ENCODE measurements at places on chromosomes 7 and 10.

- DNase-seq = peak; percentile 92
Observed at GRCh38 chr7:28389504-28390395, 22.6 kb upstream of the CREB5 start.

GRCh38 chr7:79563821-79564522 is 110.5 kb upstream of the MAGI2 start:
- no peak for DNase-seq

- no peak for DNase-seq
Observed at GRCh38 chr7:77879272-77879671, 80.7 kb downstream of the PHTF2 start.

DNA sequence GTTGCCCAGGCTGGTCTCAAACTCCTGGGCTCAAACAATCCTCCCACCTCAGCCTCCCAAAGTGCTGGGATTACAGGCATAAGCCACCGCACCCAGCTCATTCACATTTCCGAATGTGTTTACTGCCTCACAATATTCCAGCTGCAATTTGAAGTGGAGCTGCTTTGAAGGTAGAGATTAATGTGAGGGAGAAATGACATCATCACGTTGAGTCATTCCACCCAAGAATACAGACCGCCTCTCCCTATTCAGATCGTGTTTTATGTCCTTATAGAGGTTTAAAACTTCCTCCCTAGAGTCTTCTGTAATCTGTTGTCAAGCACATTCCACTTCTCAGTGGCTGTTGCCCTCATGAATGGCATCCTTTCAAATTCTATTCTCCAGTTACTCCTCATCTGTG is 100.4 kb upstream of the PDGFA start:
- DNase-seq = no peak

- no peak for DNase-seq
Observed at GRCh38 chr10:61744469-61744868, 81.7 kb downstream of the CABCOCO1 start.

DNA sequence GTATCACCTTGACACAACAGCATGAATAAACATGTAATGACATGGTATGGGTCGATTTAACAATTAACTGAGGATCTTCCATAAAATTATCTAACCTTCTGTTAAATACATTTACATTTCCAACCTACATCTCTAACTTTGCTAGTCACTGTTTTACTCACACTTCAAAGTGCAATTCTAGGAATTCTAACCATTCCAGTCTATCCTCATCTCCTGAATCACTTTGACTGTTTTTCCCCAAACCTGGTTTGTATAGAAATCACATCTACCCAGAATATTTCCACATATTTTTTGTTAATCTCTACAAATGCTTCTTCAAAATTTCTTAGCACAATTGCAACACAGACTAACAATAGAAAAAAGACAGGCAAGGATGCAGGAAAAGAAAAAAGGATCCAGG is 6.2 kb downstream of the ABI1 start:
- DNase-seq = no peak

DNA sequence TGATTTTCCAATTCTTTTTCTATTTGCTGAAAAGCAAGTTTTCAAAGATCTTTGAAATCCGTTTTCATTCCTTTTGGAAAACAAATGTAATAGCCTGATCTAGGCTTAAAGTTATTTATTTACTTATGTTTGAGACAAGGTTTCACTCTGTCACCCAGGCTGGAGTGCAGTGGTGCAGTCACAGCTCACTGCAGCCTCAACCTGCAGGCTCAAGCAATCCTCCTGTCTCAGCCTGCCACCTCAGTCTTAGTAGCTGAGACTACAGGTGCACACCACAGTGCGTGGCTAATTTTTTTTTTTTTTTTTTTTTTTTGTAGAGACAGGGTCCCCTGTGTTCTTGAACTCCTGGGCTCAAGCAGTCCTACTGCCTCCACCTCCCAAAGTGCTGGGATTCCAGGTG is 4.6 kb downstream of the ST7 start:
- no peak for DNase-seq

DNA sequence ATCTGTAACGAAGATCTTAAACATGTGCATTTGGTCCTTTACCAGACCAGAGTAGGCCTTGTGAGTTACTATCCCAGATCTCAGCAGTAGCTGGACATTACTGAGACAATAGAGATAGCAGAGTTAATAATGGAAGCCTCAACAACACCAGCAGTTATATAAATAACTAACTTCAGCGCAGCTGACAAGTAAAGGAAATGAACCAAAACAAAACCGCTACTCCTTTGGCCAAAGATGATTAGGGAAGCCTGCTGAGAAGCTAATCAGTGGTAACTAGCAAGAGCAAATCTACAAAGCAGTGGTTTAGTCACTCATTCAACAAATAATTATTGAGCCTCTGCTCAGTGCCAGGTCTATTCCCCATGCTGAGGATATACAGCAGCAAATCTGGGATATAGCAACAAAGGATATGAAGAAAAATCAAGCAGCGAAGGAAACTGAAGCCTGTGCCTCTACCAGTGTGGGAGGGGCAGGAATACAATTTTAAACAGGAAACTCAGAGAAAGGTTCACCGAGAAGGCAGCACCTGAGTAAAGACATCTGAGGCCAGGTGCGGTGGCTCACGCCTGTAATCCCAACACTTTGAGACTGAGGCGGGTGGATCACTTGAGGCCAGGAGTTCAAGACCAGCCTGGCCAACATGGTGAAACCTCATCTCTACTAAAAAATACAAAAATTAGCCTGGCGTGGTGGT is 103.6 kb downstream of the ELMO1 start:
- DNase-seq = peak; percentile 32

- DNase-seq = no peak
Observed at GRCh38 chr10:126803394-126803793, 101.8 kb upstream of the DOCK1 start.

GRCh38 chr7:154503962-154504550 is 451.9 kb downstream of the DPP6 start:
- peak; percentile 87 for DNase-seq

GRCh38 chr7:99275496-99275895 is 2.9 kb downstream of the MYH16 start:
- DNase-seq = no peak

DNA sequence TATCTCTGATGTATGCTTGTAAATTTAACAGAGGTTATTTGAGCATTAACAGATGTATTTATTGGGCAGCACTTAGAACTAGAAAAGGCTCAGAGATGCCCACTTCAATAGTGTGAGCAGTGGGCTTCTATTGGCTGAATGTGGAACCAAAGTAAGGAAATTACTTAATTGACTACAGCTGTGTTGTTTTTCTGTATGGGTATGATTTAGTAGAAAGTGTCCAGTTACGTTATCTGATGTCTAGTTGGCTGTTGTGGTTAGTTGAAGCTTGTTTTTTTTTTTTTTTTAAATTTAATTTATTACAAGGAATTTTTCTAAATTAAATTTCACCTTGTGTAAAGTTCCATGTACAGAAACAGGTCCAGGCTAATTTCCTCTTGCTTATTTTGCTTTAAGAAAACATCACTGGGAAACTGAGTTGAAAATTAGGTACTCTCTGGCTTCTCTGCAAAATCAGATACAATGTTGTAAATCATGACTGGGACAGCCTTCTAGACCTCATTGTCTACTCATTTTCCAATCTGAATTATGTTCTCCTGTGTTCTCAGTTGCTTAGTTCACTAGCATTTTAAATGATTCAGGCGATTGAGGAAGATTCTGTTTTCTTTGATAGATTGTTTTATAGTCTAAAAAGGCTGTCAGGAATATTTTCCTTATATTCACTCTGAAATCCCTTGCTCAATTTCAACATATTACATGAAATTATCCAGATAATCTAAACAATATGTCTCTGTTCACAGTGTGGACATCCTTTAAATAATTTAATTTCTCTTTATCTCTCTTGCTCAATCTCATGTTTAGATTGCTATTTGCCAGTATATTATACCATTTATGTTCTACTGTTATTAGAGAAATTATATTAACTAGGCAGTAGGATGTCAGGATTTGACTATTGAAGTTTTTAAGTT is 53.0 kb downstream of the PHF14 start:
- DNase-seq = no peak

- no peak for DNase-seq
Observed at GRCh38 chr7:133681529-133681928, 428.7 kb downstream of the EXOC4 start.

DNA sequence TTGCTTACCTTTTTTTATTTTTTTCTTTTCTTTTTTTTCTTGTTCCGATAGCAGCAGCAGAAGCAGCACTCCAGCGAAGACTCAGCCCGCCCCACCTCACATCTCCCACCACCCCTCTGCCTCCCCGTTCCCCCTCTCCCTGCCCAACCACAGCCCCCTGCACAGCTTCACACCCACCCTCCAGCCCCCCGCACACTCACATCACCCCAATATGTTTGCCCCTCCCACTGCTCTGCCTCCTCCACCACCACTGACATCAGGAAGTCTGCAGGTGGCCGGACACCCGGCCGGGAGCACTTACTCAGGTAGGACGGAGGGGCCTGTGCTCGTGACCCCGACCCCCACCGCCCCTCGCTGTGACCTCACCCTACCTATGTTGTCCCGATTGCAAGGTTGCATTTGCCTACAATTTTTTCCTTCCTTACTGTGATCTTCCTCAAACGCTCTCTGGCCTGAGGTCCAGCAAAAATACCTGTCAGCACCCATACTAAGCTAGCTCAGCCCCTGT is 367.2 kb upstream of the GALNT17 start:
- no peak for DNase-seq

GRCh38 chr10:978826-979421 is 9.3 kb upstream of the GTPBP4 start:
- DNase-seq = no peak

GRCh38 chr7:3533040-3533439 is 232.0 kb downstream of the SDK1 start:
- DNase-seq = no peak

DNA sequence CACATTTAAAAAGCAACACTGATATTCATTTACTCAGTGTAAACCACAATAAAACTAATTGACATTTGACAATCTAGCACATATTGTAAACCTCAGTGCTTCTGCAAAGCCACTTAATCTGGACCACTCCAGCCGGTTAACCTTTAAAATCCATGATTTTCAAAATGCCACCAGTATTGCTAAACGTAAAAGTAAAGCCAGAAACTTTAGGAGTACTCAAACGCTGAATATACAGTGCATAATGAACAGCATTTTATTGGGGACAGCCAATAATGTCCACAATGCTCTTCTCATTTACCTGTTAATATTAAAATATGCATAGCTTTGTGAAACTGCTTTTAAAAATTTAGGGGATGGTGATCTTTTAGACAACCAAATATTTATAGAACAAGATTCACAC is 10.8 kb downstream of the HNRNPA2B1 start:
- DNase-seq = no peak

DNA sequence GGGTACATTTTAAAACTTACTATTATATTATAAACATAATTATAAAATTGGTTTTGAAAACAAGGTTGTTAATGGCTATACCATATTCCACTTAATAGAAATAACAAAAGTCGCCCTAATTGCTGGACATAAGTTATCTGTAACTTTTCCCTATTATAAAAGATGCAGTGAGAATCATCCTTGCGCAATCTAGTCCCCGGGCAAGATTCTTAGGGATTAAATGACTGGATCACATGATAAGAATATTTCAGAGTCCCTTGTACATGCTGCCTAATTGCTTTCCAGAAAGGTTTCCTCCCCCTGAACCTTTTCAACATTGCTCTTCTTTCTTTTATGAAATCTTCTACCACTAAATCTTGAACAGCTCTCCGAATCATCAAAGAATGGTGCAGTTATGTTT is 479.8 kb upstream of the MKI67 start:
- DNase-seq = no peak

GRCh38 chr10:83917537-83918506 is 221.5 kb upstream of the GHITM start:
- peak; percentile 55 for DNase-seq

GRCh38 chr7:11491811-11492210 is 340.2 kb downstream of the THSD7A start:
- DNase-seq = no peak

- DNase-seq = no peak
Observed at GRCh38 chr10:69107176-69107490, 16.8 kb upstream of the VPS26A start.

DNA sequence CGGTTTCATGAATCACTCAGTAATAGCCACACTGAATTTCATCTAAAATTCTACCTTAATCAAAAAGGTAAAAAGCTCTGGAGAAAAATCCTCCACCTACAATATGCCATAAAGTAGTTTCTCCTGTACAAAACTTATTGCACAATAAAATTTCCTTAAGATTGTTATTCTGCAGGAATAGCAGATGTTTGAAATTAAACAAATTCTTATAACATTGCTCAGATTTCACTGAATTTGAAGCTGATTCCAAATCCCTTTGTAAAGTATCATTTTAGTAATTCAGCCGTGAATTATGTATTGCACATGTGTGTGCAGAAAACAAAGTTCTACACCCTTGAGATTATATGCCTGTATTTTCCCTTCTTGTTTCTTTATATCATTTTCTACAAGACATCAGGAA is 123.8 kb downstream of the AMPH start:
- no peak for DNase-seq

- no peak for DNase-seq
Observed at GRCh38 chr7:141263983-141264382, 190.1 kb downstream of the TMEM178B start.

DNA sequence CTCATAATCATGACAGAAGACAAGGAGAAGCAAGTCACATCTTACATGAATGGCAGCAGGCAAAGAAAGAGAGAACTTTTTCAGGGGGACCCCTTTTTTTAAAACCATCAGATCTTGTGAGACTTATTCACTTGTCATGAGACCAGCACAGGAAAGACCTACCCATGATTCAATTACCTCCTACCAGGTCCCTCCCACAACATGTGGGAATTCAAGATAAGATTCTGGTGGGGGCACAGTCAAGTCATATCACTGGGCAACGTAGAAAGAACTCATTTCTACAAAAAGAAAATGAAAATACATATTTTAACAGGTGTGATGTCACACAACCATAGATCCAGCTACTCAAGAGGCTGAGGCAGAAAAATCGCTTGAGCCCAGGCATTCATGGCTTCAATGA is 304.1 kb downstream of the IPMK start:
- no peak for DNase-seq

DNA sequence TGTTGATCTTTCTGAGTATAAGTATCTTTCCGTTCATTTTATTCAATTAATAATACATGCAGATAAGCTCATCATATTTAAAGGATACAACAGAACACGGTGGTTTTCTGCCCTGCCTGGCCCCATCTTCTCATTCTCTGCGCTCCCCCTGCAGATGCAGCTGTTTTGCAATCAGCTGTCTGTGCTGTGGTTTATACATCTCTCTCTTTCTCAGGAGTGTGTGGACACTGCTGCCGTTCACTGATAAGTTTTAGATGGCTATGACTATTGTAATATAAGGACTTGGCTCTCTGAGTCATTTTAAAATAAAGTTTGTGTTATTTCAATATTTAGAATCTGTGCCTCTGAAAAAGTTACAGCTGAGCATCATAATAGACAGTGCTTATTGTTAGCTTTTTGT is 54.5 kb downstream of the CUL1 start:
- DNase-seq = no peak

Data from pons (tissue), 1 donor.